ENCODE measurements at places on chromosomes 16 and 17. TPM values are rescaled to one million over a fixed set of nuclear protein-coding genes. Genes with fewer than 3 reads are reported as not detected.

The CSH1 gene
- total RNA-seq, result not detected

The PER1 gene
- total RNA-seq, result 38.1 TPM

The HSD17B2 gene
- total RNA-seq, result not detected

The ABCC12 gene
- total RNA-seq, result under 0.01 TPM

The ADAMTS18 gene
- total RNA-seq, result not detected

The C17orf113 gene
- total RNA-seq, result under 0.01 TPM

The DHX58 gene
- total RNA-seq, result 7.0 TPM

The GRIN2A gene
- 1.1 TPM for total RNA-seq

The NLRC5 gene
- 43.4 TPM for total RNA-seq

The TOX3 gene
- total RNA-seq, result not detected

The UTP4 gene
- 16.2 TPM for total RNA-seq

All from subcutaneous preadipocyte (primary cell).